ENCODE measurements at places on chromosomes 5 and 9.

- no peak for DNase-seq
These were observed 29.2 kb upstream of the TIFAB start for GRCh38 chr5:135481387-135481786.

GRCh38 chr9:133960568-133961129 lies 31.5 kb downstream of the VAV2 start:
- DNase-seq, result no peak

DNA sequence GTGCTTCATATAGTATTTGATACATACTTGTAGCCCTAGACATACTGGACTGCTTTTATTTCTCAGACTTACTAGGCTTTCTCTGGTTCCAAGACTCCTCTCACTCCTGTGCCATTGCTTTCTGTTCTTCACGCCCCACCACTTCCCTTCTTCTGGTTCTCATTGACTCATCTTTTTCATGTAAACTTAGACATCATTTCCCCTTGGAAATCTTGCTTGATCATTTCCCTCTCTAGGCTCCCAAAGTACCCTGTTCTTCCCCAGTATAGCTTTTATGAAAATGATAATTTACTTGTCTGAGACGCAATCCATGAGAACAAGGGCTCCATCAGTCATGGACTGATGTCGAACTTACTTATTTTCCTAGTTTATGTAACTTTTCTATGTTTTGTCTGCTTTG lies 83.5 kb downstream of the TLR4 start:
- DNase-seq, result no peak

DNA sequence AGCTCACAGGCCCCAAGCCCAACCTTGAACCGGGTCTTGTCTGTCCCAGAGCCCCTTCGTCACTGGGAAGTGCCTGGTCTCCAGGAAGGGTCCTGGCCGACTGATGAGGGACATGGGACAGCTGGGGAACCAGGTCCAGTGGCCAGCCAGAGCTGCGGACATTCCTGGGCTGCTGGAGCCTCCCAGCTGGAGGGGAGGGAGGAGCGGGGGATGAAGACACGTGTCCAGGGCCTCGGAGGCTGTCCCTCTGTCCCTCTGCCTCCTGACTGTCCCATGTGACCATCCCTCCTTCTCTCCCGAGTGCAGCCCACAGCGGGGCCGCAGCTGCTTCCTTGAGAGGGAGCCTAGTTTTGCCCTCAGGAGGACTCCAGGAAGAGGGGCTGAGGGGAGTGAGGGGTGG lies 41.7 kb upstream of the UBAC1 start:
- DNase-seq, result no peak

GRCh38 chr9:34133436-34133949 lies 7.0 kb upstream of the DCAF12 start:
- DNase-seq, result no peak
